Brain pericyte (primary cell): ENCODE measurements at places on chromosomes 11 and 22.

- no peak for DNase-seq
Observed at GRCh38 chr22:33209930-33210784, 152.0 kb upstream of the SYN3 start.

DNA sequence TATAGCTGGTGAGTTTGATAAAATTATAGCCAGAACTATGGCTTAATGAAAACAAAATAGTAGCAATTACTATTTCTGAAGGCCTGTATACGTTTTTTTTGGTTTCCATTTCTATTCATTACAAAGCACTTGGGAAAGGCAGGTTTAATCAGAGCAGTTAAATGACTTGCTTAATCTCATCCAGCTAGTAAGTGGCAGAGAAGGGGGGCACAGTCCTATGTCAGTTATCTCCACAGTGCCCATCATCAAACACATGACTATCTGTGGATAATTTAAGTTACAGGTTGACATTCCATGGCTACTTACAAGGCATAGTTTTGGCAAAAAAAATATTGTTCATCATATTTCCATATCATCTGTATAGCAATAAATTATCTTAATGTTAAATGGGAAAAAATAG lies 93.7 kb downstream of the PGR start:
- DNase-seq, result no peak

DNA sequence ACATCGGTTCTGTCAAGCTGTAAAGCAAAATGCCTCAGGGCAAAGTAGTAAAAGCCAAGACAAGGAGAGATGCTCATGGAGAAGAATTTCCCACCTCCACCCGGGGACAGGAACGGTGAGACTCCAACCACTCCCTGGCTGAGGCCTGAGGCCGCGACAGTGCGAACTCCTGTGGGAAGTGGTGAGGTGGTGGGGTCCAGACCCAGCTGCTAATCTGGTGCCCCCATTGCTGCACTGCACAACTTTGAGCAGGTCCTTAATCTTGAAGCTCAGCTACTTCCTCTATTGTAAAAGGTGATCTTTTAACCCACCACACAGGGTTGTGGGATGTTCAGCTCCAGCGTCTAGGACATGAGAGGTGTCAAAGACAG lies 83.9 kb downstream of the ZC3H12C start:
- DNase-seq, result no peak

DNA sequence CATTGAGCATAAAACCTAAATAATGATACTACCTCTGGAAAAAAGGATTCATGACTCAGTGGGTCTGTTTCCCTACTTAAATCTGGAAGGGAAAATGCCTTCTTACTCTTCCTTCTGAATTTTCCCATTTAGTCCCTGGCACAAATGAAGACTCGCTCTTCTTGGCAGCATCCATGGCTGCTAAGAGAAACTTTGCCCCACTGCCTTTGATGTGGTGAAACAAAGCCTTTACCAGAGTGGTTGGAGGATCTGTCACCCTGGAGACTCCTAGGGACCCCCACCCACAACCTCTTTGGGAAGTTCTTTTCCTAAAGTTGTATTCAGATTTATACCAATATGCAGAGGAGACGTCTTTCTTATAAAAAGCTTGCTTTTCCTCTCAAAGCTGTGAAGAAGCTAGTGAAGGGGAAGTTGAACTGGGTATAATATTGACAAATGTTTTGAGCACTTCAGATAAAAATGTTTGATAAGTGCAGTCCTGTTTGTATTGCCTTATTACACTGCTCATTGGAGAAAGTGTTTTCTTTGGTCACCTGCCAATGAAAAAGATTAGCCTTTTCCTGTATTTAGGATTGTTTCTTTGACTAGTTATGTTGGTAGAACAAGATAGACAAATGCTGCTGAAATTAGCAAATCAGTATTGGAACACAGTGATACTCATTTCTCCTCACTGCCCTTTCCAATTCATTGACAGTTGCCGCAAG lies 77.3 kb downstream of the ARFGAP2 start:
- DNase-seq, result no peak

DNA sequence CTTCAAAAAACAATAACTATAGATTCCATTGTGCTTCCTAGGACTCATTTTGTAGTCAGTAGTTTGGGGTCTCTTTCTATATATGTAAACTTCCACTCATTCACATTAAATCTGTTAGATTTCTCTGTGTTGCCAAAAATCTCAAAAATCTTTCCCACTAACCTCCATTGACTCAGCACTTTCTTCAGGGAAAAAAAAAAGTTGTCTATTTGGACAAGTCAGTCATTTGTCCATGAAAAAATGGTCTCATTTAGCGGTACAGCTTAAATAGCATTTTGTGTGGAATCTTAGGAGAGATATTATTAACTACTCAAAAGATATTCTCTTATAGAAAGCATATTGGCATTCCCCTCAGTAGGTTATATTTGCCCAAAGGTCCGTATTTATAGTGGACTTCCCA lies 81.9 kb downstream of the PPP2R1B start:
- DNase-seq, result no peak

- no peak for DNase-seq
Observed at GRCh38 chr11:62477927-62478326, 59.1 kb downstream of the SCGB1A1 start.

DNA sequence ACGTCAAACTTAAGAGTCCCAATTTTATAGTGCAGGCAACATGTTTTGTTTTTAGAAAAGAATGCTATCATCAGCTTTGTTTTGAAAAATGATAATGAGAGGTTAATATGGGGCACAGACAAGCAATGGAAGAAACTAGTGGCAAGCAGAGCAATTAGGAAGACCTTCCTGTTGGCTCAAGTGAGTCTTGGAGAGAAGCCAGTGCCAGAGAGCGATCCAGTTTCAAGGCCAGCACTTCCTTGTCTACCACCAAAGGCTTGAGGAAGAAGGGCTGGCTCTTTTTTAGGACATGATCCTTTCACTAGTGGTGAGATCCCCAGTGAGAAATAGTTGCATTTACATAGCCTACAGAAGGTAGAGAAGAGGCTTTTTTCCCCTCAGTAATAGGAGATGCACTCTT lies 1340.7 kb downstream of the LRRC4C start:
- DNase-seq, result no peak

GRCh38 chr11:34256626-34257025 lies 101.2 kb downstream of the ABTB2 start:
- DNase-seq, result no peak

DNA sequence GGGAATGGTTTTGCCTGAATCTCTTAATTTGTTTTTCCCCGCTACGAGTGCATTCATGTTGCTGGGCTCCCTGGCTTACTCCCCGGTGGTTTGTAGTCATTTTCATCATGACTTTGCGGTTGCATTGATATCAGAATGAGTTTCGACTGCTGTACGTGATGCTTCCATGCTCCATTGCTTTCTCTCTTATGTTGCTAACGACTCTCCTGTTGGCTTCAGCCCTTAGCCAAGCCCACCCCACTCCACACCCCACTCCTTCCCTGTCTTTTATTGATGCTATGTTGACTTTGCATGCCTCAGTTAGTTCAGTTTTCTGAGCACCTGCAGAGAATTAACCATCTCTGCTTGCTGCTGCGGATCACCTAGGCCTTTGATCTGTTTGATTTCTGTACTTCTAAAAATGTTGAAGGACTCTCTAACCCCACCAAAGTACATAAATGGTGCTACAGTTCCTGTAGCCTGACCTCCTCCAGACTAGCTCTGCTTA lies 65.3 kb downstream of the ARFGAP2 start:
- DNase-seq, result no peak

DNA sequence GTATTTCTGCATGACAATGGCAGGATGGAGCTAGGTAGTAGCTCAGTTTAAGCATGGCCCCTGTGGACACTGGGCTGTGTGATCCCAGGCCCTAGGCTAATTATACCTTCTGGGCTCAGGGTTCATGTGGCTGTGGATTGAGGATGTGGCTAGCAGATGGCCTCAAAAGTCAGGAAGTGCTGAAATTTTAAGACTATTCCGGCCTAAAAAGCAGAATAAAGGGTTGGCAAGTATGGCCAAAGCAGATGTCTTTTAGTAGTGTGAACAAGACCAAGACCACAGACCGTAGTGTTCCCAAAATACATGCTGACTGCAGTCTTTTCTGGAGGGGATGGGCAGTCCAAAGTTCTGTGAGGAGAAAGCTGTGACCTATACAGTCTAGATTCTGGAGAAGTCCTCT lies 115.7 kb upstream of the RAG2 start:
- no peak for DNase-seq

DNA sequence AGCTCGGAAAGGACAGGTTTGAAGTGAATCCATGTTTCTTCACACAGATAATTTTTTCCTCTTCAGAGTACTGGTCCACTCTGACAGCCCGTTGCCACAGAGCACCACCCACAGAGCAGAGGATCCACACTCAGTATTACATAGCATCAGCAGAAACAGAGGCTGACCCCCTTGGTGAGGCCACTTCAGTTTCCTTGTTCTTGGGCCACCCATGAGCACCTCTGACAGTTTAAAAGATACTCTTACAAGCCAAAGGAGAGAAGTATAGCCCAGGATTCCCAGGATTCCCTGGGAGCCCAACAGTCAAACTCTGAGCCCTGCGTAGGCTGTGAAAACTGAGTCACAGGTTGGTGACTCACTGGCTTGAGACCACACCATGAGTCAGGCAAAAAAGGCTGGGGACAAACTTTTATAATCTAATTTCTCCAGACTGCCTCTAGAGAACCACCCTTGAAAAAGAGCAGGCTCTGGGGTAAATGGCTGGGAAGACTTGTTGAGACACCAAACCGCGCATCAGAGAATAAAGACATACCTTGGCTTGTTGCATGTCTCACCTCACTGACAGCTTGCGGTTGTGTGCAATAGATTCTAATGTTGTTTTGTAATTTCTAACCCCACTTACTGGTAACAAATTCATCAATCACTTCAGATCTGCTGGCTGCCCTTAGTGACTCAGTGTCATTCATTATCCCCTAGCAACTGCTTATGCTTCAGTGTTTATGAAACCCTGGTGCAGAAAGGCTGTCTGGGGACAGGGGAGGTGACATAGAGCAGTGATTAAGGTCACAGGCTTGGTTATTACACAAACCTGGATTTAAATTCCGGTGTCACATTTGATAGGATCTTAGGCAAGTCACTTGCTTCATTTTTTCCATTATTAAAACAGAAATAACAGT lies 56.9 kb upstream of the PRSS23 start:
- peak; percentile 88 for DNase-seq

- DNase-seq, result no peak
Observed at GRCh38 chr11:34609850-34610249, 11.0 kb upstream of the EHF start.

GRCh38 chr11:68186061-68186460 lies 27.0 kb downstream of the KMT5B start:
- DNase-seq, result no peak

DNA sequence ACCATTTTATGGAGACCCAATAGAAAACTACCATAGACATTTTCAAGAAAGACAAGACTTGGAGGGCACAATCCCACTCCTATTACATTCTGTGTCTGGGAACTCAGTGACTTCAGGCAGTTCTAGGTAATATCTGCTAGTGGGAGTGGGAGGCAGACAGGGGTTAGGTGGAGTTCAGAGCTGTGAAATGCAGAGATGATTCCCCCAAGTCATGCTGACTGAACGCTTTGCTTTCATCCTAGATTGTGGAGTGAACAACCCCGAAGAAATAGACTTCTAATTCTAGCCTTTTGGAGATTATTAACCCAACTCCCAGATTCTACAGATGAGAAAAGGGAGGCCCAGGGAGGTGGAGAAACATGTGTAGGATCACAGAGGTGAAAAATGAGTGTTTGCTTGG lies 437.8 kb upstream of the CADM1 start:
- DNase-seq, result no peak
